ENCODE measurements at places on chromosomes 4 and X.

GRCh38 chrX:1300449-1300848, 31.8 kb downstream of the CSF2RA start:
- DNase-seq = no peak

- no peak for DNase-seq
Measured at GRCh38 chr4:134126955-134127354, 74.6 kb downstream of the PABPC4L start.

- DNase-seq = peak; percentile 13
Measured at GRCh38 chrX:69155786-69156520, 9.3 kb downstream of the PJA1 start.

DNA sequence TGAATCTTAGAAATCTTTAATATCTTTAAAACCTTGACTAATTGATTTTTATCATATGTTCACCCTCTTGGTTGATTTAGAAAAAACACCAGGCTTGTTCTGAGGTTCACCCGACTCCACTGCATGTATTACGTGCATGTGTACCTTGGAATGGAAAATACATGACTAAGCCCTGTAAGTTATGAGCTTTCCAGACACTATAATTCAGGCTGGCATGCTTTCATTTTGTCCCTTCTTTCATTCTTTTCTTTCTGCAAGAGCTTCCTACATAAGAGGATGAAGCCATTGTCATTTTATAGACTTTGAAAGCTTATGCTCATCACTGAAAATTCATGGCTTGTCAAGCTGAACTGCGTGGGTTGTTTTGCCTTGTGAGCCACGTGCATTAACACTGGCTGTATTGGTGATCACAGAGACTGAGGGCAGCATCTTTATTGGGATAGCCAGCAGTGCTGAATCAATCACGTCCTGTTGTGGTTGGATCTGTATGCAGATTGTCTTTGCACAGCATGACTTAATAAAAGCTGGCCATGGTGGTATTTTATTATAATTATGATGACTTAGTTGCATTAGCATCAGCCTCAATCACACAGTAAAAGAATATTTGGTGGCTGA, 141.9 kb downstream of the SLIT2 start:
- DNase-seq = no peak

DNA sequence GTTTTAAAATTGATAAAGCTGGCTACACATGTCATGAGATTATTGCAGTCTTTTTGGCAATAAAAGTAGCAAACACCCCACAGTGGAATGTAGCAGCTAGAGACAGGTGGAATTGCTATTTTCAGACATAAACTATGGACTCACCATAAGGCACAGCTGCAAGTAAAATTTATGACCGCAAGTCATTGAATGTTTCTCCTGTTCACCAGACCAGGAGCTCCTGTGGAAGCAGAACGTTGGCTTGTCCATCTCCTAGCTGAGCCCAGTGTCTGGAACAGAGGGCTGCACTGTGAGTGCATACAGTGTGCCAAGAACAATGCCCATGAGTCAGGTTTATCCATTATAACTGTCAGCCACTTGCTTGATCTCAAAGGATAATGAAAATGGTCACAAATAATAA, 538.2 kb downstream of the INPP4B start:
- DNase-seq = peak; percentile 27

All from colonic mucosa (tissue), 4 donors.